ENCODE measurements at places on chromosomes 7 and 10.

DNA sequence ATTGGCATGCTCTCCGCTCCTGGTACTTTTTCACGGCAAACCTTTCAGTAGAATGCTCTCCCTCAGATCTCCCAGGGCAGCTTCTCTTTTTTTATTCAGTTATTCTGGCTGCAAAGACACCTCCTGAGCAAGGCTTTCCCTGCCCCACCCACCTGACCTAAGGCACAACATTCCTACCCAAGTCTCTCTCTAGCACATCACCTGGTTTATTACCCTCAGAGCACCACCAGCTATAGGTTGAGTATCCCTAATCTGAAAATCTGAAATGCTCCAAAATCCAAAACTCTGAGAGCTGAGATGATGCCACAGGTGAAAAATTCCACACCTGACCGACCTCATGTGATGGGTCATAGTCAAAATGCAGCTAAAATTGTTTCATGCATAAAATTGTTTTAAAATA lies 99.6 kb downstream of the GLI3 start:
- DNase-seq: no peak

- DNase-seq: peak; percentile 24
These were observed 182.8 kb downstream of the ARHGAP12 start for GRCh38 chr10:31745612-31746376.

DNA sequence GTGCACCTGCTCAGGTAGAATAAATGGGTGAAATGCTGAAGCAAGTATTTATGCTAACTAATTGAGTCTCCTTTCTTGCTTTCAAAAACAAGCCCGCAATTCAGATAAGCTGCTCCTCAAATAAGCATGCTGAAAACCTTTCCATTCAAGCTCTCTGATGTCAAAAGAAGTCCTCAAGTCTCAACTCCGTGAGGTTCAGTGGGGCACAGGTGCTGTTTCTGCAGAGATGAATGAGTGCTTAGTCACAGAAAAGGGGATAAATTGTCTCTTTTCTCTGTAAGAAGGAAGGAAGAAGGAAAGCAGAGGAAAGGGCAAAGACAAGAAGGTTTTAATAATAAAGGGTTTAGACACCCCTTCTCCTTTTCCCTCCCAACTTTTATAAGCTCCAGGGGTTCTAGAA lies 229.8 kb upstream of the NPY start:
- DNase-seq: no peak

DNA sequence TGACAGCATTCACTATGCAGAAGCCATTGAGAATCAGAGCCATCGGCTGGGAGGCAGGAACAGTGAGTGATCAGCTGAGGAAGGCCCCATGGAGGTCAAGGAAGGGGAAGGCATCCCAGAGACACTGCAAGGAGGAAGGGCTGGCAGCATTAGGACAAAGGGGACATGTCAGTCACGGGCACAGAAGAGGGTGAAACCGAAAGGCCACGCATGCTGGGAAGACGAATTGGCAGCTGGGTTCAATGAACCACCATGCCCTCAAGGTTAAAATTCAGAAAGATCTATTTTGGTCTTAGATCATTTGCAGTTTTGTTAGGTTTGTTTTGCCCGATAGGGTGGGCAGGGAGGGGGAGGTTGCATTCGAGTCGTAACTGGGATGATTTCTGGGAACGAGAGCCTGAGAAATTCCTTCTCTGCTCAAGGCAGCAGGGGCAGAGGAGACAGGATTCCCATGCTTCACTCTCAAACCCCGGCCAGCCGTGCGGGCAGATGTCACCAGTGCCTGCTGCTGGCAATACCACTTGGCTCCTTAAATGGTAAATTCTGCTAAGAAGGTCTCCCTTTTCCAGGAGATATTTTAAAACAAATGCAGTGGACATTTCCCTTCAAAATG lies 57.7 kb downstream of the ASB13 start:
- DNase-seq: no peak

DNA sequence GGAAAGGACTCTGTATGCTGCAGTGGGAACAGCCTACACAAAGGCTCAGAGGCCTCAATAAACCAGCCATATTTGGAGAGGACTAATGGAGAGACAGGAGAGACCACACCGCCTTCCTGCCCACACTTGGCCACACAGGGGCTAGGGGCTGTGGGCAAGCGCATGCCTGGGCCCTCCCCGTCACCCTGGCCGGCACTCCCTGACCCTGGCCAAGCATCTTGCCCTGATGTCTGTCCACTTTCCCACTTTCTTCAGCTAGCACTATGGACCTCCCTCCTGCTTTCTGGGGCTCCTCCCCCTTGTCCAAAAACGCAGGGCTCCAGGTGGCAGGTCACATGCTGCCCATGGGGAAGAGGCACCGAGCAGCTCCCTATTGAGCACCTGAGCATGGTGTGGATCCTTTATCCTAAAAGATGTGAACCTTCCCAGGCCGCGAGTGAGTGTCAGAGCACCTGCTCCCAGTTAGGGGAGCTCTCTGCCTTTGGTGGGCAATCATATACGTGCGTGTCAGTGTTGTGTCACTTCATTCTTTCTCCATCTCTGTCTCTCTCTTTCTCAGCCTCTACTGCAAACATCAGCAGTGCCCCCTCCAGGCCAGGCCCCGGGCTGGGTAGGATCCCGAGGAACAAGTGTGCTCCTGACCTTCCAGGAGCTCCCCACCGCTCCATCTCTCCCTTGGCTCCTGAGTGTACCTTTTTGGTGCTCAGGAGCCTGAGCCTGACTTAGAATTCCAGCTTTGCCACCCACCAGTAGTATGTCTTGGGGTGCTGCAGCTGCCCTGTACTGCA lies 74.0 kb downstream of the ZMIZ1 start:
- DNase-seq: no peak

DNA sequence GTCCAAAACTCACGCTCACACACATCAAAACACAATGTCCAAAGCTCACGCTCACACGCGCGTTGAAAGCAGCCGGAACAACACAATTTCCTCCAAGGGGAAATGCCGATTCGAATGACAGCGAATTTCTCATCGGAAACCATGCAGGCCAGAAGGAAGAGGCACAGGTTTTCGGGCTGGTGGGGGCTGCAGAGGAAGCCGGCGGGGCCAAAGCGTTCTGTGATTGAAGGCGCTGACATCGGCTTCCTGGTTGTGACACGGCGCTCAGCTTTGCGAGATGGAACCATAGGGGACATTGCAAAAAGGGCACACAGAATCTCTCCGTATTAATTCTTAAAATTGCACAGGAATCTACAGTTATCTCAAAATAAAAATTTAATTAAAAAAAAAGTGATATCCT lies 61.3 kb downstream of the FOXL3 start:
- no peak for DNase-seq

GRCh38 chr10:79022565-79023230 lies 46.1 kb upstream of the ZMIZ1 start:
- DNase-seq: no peak

- DNase-seq: no peak
These were observed 9.0 kb upstream of the TAS2R3 start for GRCh38 chr7:141754939-141755338.

DNA sequence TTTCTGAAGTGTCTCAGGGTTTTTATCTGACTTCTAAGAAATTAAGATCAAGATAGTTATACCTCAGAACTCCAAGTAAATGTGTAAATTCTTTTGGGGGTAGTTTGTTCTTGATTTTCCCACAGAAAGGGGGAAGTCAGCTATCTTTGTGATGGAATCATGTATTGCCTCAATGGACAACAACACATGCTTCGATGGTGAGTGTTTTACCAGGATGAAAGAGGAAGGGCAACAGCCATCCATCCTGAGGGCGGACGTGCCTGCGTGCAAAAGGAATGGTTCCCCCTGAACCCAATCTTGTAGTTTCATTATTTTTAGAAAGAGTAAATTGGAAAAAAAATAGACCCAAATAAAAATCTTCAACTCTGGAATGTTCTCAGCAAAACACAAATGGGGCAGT lies 67.2 kb upstream of the ZPBP start:
- no peak for DNase-seq

DNA sequence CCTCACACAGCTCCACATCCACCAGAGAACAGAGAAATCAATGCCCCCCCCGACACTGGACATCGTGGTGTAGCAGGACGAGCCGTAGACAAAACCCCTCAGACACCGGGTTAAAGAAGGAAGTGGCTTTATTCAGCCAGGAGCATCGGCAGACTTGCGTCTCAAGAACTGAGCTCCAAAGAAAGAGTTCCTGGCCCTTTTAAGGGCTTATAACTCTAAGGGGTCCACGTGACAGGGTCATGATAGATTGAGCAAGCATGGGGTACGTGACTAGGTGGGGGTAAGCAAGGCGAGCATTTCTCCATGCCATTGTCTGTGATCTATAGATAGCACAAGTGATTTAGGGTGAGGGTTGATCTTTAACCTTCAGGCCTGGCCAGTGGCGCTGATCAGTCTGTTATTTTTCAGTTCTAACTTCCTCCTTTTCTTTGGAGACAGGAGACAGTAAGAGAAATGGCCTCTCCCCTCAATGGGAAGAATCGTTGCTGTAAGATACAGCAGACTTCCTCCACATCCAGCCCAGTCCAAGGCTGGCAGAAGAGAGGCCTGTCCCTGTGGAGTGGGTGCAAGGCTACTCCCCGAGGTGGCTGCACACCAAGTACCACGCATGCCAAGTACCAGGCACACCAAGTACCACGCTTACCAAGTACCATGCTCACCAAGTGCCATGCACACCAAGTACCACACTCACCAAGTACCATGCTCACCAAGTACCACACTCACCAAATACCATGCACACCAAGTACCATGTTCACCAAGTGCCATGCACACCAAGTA lies 19.5 kb upstream of the PPP2R2D start:
- DNase-seq: no peak

- peak; percentile 33 for DNase-seq
These were observed 55.5 kb upstream of the LHFPL3 start for GRCh38 chr7:104272767-104273384.

DNA sequence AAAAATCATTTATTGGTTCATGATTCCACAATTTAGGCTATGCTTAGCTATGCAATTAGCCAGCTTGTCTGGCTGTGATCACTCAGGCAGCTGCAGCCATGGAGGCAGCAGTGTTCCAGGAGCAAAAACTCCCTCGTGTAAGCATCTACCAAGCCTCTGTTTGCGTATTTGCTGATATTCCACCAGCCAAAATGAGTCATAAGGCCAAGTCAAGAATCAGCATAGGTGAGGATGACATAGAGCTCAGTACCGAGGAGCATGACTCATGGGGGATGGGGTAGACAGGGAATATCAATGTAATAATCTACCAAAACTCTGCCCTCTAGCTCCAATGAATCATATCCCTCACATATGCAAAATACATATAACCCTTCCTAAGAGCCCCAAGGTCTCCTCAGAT lies 63.3 kb downstream of the IMMP2L start:
- DNase-seq: peak; percentile 37

- DNase-seq: no peak
These were observed 5.5 kb downstream of the TACC2 start for GRCh38 chr10:121994429-121994941.

GRCh38 chr10:93274419-93274818 lies 200.7 kb downstream of the CYP26A1 start:
- no peak for DNase-seq

GRCh38 chr10:44516891-44517290 lies 132.0 kb upstream of the CXCL12 start:
- DNase-seq: no peak

GRCh38 chr7:424301-424935 lies 95.2 kb downstream of the PDGFA start:
- DNase-seq: no peak

GRCh38 chr7:28661826-28662595 lies 249.7 kb downstream of the CREB5 start:
- no peak for DNase-seq

GRCh38 chr7:130084037-130084875 lies 13.9 kb downstream of the KLHDC10 start:
- no peak for DNase-seq

DNA sequence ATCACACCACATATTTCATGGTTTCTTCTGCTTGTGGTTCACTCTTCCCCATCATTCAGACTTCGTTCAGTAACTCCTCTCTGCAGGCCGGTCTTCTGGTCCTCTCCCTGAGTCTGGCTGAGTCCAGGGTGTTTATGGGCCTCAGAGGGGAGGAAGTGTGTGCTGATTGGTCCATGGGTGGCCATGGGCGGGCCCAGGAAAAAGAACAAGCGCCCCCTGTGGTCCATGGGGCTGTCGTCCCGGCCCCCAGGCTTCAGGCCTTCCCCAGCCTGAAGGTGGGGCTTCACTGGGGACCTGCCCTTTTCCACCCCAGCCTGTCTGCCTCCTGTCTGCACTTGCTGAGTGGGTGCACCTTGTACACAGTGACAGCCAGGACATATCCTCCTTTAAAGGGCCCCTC lies 123.7 kb downstream of the VIPR2 start:
- DNase-seq: no peak

- no peak for DNase-seq
These were observed 69.9 kb downstream of the NKX6-2 start for GRCh38 chr10:132715776-132716680.

DNA sequence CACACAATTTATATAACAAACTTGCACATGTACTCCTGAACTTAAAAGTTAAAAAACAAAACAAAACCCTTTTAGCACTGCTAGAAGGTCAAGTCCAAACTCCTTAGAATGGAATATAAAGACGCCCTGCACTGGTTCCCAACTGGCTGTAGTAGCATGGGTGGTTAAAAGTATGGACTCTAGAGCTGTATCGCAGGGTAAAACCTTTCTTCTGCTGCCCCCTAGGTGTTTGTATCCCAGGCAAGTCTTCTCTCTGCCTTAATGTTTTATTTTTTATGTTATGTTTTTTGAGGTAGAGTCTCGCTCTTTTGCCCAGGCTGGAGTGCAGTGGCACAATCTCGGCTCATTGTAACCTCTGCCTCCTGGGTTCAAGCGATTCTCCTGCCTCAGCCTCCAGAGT lies 35.2 kb downstream of the LSMEM1 start:
- no peak for DNase-seq

DNA sequence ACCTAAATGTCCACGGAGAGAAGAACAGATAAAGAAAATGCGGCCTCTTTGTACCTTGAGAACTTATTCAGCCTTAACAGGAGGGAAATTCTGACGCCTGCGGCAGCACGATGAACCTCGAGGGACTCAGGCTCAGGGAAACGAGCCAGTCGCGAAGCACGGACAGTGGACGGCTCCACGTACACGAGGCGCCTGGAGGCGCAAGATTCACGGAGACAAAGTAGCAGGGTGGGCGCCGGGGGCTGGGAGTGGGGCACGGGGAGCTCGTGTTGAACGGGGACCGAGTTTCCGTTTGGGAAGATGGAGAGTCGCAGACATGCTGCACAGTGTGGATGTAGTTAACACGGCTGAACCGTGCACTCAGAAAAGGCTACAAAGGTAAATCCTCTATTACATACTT lies 13.2 kb upstream of the UTF1 start:
- no peak for DNase-seq

All from fibroblast of the conjunctiva (primary cell).